ENCODE measurements at places on chromosomes 11 and 22.

DNA sequence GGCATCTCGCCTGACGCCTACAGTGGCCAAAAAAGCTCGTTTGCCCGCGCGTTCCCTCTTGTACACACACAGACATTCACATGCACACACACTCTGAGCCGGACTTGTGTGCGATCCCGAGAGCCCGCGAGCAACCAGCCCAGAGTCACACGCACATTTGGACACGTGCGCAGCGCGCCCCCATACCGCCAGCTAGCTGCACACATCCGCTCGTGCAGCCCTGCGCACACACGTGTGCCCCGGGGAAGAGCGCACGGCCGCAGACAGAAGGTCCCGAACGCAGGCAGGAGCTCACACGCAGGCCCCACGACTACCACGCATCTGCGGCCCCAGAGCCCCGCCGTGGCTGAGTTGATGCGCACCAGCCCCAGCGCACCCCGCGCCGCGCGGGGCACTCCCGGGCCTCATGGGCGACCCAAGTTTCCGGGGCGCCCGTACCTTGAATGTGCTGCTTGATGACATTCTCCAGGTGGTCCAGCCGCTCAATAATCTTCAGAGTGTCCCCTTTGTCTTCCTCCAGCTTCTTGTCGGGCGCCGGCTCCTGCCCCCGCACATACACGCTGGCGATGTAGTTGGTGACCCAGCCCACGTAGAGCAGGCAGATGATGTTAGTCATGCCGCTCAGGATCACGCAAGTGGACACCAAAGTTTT lies 758 bp downstream of the GALNT18 start:
- DNase-seq: peak; percentile 19

DNA sequence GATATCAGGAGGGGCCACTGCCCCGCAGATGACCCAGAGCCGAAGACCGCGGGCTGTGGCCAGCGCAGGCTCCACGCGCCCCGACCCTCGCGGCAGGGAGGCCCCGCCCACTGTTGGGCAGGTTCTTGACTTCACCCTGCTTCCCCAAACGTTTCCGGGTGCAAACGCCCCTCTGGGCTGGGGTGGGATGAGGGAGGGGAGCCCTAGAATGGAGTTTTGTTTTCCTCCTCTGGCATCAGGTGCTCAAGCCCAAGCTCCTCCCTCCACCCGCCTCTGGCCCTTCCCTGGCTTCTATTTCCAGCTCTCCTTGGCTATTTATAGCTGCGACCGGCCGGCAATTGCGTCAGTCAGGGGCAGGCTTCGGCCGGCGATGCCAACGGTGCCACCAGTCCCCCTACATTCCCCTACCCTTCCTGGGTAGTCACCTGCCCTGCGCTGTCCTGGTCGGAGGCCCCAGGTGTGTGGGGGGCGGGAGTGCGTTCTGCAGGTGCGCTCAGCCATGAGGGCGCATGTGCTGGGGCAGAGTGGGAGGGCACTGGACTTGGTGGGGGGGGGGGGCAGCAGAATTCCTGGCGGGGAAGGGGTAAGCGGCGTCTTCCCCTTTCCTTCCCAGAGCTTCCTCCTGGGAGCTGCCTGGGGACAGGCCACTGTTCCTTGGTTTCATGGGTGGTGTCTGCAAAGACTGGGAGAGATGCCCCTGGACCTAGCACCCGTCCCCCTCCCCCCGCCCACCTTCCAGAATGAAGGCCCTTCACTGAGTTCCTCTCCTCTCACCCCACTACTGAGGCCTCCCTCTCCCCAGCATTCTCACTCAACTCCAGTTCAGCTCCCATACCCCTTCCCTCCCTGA lies 23.6 kb downstream of the DUSP8 start:
- peak; percentile 67 for DNase-seq

DNA sequence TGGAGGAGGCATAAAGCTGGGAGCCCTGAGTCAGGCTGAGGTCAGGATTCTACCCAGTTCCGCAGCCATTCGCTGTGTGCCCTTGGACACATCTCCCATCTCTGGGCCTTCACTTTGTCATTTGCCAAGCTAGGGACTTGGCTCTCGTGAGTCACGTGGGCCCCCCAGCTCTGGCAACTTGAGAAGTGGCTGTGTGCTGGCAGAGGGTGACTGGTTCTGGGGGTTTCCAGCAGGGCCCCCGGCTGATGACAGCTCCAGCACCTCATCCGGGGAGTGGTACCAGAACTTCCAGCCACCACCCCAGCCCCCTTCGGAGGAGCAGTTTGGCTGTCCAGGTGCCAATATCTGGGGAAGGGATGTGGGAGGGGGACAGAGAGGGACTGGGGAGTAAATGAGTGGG lies 46.6 kb downstream of the CD6 start:
- no peak for DNase-seq

- peak; percentile 73 for DNase-seq
Observed at GRCh38 chr11:128830290-128831173, 36.6 kb downstream of the KCNJ1 start.

GRCh38 chr11:131955904-131956303 lies 585.5 kb downstream of the NTM start:
- DNase-seq: no peak

- peak; percentile 22 for DNase-seq
Observed at GRCh38 chr11:63853476-63853875, 14.6 kb downstream of the MARK2 start.

- DNase-seq: no peak
Observed at GRCh38 chr22:42673898-42674401, 24.8 kb upstream of the CYB5R3 start.

DNA sequence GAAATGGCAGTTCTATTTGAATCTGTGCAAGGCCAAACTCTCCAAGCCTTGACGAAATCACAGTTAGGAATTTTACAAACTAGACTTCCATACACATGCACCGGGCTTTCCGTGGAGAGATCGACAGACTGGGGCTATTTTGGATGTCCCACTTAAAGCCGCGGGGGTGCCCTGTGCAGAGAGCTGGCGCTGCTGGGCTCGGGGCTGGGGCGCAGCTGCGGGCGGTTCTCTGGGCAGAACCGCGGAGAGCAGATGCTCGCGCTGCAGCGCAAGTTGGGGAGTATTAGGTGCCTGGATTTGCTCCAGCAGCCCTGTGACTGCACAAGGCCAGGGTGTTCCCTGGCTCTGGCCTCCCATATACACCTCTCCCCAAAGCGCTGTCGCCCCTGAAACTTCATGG lies 67.2 kb downstream of the SPATA19 start:
- DNase-seq: no peak

GRCh38 chr11:1500466-1501420 lies 14.2 kb upstream of the MOB2 start:
- DNase-seq: no peak

DNA sequence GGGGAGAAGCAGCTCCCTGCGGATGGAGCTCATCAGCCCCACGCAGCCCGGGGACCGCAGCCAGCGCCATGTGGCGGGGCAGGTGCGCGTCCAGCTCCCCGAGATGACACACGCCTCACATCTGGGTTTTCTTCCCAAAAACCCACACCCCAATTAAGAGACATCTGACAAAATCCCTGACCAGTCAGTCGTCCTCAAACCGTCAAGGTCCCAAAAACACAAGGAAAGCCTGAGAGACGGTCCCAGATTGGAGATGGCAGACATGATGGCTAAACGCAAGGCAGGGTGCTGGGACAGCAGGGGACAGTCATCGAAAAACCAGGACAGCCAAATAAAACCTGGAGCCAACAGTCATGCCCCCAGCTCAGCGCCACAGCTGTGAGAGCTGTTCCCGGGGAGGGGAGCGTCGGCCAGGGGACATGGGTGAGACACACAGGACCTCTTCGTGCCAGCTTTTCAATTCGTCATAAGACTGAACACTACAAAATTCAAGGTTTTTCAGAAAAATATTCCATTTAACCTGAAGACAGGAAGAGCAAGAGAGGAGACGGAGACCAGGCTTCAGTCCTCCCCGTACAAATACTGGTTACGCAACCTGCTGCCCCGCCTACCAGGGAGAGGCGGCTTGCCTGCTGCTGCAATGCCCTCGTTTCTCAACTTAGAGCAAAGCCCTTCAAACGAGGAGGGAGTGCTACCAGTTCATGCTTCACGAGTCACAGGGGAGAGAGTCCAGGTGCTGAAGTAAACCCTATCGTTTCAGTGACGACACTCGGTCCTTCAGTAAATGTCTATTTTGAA lies 10.5 kb downstream of the TOLLIP start:
- peak; percentile 85 for DNase-seq

DNA sequence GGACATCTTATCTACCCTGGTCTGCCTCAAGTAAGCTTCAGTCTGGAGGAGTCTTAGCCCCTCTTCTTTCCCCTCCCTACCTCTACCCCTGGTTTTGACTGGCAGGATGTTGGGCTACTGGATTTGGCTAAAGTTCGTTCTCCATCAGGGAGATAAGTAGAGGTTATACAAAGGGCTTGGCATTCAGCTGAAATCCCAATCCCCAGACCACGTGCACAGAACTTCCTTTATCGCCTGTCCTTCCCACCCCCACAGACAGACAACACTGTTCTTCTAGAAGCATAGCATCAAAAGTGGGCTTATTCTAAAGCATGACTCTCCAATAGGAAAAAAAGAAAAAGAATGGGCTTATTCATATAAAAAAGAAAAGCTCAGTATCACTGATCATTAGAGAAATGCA lies 7.8 kb downstream of the PRG3 start:
- DNase-seq: no peak

DNA sequence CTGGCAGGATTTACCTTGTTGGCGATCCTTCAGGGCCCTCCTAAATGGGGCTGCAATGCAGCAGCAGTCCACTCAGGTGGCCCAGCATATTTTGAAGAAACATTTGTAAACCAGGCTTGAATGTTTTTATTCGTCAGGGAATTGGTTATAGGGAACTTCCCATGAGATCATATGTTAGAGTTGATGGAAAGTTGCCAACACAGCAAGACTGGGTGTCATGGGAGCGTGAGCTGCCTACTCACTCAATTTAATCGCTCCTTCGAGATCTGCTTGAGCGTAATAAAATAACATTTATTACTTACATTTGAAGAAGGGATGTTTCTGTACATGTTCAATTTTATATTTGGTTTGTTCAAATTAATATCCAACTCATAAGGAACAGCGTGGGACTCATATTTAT lies 19.4 kb downstream of the OR2AT4 start:
- DNase-seq: no peak

DNA sequence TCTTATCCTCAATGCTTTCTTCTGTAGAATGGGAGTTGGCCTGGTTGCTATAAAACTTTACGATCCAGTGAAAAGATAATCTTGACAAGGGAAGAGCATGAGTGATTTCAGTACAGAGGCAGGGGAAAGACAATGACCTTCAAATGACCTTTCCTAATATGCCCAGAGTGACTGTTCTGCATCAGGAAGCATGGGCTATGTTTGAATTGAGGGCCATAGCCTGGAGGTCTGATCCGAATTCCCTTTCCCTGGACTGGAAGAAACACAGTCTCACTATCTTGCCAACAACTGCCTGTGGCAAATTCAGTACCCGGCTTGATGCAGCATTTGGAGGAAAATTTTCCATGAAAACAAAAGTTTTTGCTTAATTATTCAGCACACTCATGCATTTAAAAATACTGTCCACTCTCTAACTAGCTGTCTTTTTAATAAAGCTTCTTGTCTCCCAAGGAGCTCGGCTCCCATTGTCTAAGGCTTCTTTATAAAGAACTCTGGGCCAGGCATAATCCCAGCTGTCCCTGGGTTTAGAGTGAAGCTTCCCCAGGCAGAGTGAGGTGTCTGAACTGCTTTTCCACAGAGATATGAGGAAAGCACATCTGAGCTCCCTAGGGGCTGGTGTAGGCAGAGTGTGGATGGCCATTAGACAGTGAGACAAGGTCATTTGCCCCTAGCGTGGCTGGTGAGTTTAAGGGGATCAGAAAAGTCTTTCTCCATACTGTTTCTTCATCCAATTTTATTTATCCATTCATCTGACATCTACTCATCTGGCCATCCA lies 132.7 kb upstream of the CADM1 start:
- no peak for DNase-seq

- no peak for DNase-seq
Observed at GRCh38 chr11:199782-200181, 6.9 kb downstream of the SCGB1C1 start.

DNA sequence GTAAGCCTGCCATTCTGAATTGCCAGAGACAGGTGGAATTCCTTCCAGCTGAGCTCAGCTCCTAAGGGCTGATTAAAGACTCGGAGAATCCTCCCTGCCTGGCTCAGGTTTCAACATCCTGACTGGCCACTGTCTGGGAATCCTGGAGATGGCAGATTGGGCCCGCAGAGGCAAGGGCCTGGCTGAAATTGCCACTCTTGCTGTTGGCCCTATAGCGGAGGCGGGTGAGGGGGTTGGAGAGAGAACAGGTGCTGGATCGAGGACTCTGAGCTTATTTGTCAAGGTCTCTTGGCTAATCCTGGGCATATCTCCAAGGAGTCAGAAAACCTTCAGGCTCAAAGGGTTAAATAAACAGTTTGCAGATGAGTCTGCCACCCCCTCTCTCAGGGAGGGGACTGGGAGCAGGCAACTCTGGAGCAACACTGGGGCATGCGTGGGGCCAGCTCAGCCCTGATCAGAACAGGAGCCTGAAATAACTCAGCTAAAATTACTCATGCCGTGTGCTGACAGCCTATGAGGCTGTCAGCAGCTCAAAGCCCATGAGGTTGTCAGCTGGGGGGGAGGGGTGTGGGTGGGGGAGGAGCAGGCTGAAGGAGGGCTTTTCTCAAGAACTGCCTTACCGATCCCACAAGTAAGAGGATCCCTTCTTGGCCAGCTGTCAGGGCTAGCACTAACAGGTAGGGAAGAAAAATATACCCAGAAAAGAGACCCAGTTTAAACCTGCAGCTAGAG lies 14.7 kb upstream of the MFRP start:
- DNase-seq: peak; percentile 84

GRCh38 chr11:2564008-2564530 lies 119.3 kb downstream of the KCNQ1 start:
- no peak for DNase-seq

- DNase-seq: no peak
Observed at GRCh38 chr11:119352857-119353260, 6.4 kb upstream of the MFRP start.
